NCI-H187 (cell line): ENCODE measurements at places on chromosomes 2 and 18.

DNA sequence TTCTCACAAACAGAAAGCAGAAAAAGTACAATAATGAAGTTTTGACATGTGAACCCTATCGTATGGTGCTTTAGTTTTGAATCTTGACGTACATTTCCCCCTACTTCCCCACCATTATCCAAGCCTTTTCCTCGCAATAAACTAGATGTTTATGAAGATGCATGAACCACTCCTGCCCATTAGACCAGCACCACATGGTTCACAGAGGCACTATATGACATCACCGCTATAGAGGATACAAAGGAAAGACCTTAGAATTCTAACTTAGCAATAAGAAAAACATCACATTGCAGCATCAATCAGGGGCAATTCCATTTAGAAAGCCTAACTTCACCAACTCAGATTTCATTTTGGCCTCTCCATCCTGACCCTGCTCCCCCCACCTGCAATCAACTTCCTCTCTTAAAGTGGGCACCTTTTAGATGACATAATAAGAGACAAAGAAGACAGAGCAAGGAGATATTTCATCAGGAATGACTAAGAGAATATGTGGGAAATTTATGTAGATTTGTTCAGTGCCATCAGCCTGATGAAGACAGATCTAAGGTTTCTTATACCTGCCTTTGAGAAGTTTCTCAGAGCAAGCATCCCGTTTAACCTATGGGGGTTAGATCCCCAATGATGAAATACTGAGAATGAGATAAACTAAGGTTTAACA is 124.9 kb downstream of the PIGN start:
- DNase-seq = no peak

GRCh38 chr2:6452702-6453481 is 412.8 kb downstream of the CMPK2 start:
- DNase-seq = no peak

GRCh38 chr18:396556-396955 is 103.9 kb downstream of the COLEC12 start:
- DNase-seq = no peak

- no peak for DNase-seq
Measured at GRCh38 chr18:45103319-45104048, 422.8 kb downstream of the SETBP1 start.

GRCh38 chr2:85797263-85797660 is 43.5 kb downstream of the ATOH8 start:
- DNase-seq = no peak

DNA sequence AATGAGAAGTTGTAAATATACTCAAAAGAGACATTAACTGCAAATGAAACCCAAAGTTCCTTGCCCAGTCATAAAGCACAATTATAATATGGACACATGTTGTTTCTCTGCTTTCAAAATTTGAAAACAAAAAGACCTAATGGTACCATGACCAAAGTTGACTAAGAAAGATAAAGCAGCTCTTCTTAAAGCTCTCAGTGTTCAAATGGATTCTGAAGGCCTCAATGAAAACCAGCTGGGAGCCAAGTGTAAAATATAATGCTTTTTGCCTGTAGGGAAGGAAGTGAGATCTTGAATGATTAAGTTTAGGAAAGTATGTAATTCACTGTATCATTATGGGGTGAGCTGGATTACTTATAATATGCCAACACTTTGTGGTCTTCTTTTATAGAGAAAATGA is 178.6 kb downstream of the SATB2 start:
- DNase-seq = no peak

GRCh38 chr2:144146876-144147275 is 373.0 kb downstream of the ZEB2 start:
- DNase-seq = no peak

- DNase-seq = no peak
Measured at GRCh38 chr2:65475000-65475399, 42.6 kb upstream of the SPRED2 start.

- no peak for DNase-seq
Measured at GRCh38 chr2:506451-506850, 170.8 kb downstream of the TMEM18 start.

DNA sequence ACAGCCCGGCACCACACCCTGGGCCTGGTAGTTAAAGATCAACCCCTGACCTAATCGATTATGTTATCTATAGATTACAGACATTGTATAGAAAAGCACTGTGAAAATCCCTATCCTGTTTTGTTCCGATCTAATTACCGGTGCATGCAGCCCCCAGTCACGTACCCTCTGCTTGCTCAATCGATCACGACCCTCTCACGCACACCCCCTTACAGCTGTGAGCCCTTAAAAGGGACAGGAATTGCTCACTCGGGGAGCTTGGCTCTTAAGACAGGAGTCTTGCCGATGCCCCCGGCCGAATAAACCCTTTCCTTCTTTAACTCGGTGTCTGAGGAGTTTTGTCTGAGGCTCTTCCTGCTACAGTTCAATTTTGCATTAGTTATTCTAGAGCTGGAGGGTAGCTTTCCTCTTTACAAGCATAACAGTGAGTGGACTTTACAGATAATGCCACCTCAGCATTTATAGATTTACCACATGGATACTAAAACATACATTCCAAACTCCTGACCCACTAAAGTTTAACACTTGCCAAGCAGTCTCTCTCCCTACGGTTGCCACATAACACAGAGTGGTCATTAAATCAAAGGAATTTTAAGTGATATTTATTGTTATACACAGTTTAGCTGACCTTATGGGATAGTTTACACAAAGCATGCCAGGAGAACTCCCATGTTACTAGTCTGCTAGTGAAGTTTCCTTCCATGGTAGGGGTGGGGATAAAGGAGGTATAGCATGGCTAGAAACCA is 101.0 kb downstream of the EVA1A start:
- DNase-seq = no peak

DNA sequence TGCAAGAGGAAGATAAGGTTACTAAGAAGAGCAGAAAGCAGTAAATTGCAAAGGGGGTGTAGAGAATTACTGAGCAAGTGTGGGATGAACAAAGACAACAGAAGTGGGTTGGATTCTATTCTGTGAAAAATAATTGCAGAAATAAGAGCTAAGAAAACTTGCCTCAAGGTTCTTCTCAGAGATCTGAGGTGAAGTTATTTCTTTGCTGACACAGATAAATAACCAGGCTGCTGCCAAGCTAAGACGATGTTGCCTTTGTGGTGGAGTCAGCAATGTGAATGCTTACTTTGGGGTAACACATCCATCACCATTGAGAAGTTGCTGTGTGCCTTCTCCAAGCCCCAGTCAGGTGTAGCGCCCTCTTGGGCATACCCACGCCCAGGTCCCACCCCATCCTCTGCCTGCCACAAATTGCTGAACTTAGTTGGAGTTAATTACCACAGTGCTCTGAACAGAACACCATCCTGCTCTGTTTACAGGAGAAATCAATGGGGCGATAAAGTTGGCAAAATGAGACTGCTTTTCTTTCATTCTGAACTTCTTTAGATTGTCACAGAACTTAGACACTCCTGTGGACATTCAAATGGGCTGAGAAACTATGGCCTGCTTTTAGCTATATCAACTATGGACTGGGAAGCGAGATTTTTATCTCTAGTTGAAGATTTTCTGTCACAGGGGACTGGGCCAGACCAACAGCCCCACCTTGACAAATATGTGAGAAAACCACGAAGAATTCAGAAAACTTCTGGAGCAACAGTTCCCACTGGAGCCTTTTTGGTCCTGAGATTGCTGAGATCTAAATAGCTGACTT is 283.6 kb downstream of the TMX3 start:
- DNase-seq = no peak
